Stimulated activated CD4-positive, alpha-beta T cell treated with anti-CD3 and anti-CD28 coated beads, Interleukin-2, amount 100 ng/mL, for 48 hours (primary cell): ENCODE measurements at places on chromosomes 1 and 21.

GRCh38 chr1:197776351-197777105 is 1.2 kb upstream of the DENND1B start:
- peak; percentile 15 for DNase-seq

- no peak for DNase-seq
Measured at GRCh38 chr1:70146488-70146887, 58.9 kb downstream of the LRRC40 start.

GRCh38 chr1:11697188-11697892 is 5.8 kb downstream of the DRAXIN start:
- DNase-seq, result no peak

- no peak for DNase-seq
Measured at GRCh38 chr1:230517326-230517725, 91.2 kb upstream of the PGBD5 start.

DNA sequence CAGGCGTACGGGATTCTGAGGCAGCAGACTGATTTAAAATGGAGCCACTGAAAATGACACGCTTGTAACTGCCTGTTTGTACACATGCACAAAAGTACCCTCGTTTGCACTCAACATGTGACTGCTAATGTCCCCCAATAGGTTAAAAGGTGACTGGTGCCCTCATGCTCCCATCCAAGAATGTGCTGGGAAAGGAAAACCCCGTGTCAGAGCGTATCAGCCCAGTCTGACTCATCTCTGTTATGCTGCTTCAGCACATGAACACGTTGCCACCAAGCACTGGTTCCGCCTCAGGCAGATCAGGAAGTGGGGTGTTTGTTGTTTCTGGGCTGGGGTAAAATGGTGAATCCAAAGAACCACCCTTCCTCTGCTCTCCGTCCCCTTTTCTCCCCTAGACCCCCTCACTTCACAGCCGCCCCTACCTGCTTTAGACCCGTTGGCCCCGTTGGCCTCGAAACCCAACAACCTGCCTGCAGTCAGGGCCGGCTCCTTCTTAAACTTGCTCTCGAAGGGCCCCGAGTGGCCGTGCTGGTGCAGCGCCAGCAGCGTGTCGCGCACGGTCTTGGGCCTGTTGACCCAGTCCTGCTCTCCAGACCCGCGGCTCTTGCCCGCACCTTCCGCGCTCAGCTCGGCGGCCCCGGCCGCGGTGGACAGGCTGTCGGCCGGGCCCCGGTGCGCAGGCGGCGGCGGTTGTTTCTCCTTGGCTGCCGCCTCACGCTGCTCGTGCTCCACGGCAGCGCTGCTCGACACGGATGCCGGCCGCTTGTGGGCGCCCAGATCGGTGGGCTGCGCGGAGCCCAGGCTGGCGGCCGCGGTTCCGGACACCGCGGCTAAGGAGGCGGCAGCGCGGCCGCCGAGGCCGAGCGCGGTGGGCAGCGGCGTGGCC is 1.7 kb downstream of the IRF2BP2 start:
- DNase-seq, result peak; percentile 52

- DNase-seq, result peak; percentile 34
Measured at GRCh38 chr1:223776075-223776814, 63.9 kb downstream of the CAPN2 start.

- DNase-seq, result no peak
Measured at GRCh38 chr1:172351754-172352161, 68.7 kb upstream of the C1orf105 start.

GRCh38 chr1:225859151-225859550 is 23.0 kb downstream of the TMEM63A start:
- no peak for DNase-seq

GRCh38 chr1:202205523-202206190 is 12.1 kb downstream of the LGR6 start:
- peak; percentile 32 for DNase-seq

DNA sequence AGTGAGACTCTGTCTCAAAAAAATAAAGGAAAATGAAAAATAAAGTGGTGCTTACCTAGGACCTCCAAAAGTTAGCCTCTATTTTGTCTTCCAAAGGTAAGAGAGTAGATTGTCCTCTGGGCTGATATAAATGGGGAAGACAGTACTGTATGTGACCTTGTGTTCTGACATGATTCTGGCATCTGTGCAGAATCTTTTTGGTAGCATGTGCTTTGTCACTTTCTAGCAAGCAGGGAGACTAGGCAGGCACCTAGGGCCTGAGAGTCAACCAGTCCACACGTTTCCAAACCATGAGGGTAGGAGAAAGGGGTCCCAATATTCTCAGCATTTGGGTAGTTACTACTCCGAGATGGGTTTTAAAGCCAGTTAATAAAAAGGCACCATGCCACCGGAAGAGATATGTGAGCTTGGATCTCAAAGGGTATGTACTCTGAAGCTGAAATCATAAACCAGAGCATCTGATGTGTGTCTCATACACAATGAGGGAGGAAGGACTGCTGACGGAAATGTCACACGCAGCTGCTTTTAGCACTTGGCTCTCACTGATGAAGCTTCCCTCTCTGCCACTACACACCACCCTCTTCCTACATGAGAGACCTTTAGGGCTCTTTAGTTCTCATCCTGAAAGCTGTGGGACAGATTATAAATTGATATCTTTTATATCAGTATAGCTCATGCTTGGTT is 27.0 kb upstream of the SLC16A1 start:
- DNase-seq, result no peak

DNA sequence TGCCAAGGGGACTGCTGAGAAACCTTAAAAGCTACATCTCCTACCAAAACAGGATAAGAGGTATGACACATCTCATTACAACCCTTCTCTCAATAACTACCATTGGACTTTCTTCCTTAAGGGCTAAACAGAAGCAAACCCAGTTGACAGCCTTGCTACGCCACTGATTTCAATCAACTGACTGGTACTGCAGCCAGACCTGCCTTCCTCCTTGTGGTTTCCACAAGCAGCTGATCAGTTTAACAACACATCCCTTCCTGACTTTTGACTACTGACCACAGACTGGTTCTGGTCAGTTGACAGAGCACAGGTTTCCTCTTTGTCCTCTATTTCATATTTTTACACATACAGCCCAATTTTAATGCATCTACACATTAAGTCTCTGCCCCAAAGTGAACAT is 108.8 kb downstream of the ADAMTS1 start:
- DNase-seq, result no peak

DNA sequence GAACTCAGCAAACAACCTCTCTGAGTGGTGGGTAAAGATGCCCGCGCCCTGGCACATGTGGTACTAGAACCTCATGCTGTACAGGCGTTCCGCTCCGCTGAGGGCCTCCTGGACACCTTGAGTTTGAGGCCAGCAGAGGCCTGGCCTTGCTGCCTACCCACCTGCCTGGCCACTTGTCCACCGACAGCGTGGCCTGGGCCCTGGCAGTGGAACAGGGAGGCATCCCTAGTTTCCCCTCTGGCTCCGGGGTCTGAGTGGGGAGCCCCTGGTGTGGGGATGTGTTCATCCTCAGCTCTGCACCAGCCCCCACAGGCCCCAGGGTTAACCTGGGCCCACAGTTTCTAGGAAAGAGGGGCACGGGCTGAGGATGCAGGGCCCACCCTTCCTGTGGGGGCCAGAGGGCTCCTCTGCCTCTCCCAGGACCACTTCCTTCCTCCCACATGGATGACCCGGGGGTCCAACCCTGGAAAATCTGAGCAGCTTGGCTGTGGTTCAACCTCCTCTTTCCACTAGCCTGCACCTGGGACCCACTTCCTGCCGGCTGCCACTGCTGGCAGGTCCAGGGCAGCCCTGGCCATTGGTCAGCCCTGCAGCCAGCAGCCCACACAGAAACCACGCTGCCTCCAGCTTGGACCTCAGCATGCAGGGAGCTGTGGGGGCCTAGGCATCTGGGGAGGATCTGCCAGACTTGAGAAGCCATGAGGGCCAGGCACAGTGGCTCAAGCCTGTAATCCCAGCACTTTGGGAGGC is 53.3 kb upstream of the COL18A1 start:
- DNase-seq, result no peak

DNA sequence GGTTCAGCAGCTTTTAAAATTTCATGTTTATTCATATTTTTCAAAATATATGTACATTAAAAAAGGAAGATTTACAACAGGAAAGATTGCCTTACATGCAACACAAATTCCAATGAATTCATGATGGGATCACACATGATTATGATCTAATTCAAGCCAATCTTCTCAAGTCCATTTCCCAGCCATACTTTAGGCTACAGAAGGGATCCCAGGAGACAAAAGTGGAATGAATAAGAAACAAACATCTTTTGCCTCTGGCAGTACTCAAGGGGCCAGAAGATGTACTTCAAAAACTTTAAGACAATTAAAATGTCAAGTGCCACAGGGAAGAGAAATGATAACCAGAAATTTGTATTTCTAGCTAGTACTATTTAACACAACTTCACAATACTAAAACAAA is 10.2 kb upstream of the SH2D5 start:
- no peak for DNase-seq

GRCh38 chr21:46504666-46505065 is 46.0 kb downstream of the DIP2A start:
- no peak for DNase-seq

DNA sequence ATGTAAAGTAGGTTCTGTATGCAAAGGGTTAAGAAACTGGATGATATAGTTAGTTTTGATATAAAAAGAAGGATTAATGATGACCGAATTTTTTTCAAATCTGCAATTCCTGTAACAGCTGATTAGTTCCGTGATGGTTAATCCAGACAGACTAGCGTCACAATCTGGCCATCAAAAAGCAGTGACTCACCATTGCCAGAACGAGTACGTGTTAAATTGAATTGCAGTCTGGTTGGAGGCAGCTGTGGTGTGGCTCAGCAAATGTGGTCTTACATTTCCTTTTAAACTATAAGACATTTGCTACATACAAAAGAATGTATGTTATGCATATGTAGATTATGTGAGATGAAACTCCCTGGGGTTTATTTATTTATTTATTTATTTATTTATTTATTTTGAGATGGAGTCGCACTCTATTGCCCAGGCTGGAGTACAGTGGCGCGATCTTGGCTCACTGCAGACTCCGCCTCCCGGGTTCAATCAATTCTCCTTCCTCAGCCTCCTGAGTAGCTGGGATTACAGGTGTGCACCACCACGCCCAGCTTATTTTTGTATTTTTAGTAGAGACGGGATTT is 139.8 kb downstream of the RYR2 start:
- no peak for DNase-seq

DNA sequence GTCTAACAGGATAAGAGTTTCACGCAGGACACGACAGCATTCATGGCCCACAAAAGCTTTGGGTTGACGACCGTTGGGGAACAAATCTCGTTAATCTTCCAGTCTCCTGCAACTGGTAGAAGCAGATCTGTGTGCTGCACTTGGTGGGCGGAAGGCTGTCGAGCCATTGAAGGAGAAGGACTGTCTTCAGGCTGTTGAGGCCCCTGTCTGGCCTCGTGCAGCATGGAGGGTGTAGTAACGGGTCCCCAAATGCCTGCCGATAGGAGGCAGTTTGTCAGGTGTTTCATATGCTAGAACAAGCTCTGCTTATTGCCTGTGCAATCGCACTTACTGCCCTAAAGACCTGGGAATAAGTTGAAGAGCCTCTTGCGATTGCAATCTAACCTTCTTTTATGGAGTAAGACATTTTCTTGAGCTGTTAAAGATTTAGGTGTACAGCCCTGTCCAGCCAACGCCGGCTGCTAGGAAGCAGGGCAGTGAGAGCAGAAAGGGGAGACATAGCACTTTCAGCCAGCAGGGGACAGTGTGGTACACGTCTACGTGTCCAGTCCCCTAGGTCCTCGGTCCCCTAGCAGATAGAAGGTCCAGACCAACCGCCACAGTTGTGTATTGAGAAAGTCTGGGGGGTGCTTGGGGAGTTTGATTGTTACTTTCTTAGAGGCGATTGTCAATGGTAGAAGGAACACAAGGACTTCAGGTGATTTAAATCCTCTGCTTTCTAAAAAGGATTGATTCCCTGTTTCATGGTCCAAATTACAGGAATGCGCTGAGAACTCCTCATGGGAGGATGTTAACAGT is 102.3 kb upstream of the TMPRSS2 start:
- peak; percentile 27 for DNase-seq

DNA sequence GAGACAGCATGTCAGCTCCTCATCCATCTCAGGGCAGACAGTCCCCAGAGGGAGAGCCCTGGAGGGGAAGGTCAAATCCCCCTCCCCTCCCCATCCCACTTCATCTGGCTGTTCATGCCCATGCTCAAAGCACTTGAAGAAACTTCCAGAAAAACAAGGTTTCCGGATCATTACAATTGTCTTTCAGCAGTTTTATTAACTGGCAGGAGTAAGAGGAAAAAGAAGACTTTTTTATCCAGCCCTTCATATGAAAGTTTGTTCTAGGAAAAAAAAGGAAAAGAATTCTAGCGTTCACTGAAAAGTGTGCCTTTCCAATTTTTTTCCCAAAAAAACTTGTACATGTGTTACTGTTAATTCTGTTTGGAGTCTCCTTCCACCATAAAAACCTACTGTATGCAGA is 145.7 kb upstream of the TIAM1 start:
- no peak for DNase-seq

DNA sequence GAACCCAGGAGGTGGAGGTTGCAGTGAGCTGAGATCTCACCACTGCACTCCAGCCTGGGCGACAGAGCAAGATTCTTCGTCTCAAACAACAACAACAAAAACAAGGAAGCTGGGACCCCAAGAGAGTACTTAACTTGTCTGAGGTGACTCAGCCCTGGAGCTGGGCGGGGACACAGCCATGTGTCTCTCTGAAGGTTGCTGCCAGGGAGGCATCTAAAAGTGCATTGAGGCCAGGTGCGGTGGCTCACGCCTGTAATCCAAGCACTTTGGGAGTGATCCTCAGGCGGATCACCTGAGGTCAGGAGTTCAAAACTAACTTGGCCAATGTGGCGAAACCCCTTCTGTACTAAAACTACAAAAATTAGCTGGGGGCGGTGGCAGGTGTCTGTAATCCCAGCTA is 7.7 kb downstream of the IFI6 start:
- DNase-seq, result no peak

- DNase-seq, result no peak
Measured at GRCh38 chr1:21318714-21319159, 28.5 kb upstream of the ECE1 start.

GRCh38 chr1:9655836-9656235 is 4.3 kb downstream of the PIK3CD start:
- DNase-seq, result no peak

- no peak for DNase-seq
Measured at GRCh38 chr21:41256771-41257702, 59.6 kb upstream of the FAM3B start.

DNA sequence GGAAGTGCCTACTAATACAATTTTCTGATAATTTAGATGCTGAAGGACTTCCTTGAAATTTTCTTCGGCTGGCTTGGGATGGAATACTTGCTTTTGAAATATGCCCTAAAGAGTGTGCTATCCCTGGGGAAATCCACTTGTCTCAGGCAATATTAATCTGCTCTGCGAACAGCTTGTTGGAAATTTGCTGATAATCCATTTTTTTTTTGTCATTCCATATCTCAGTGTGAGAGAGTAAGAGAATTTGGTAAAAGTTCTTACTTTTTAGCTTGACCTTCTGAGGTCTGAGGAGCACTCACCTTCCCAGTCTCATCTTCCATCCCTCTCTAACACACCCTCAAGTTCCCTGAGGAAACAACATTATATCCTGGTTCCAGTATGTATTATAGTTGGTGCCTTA is 36.8 kb downstream of the DNAJC6 start:
- DNase-seq, result no peak
